Activated effector memory CD4-positive, alpha-beta T cell treated with anti-CD3 and anti-CD28 coated beads, Interleukin-2, amount 50 U/mL, for 16 hours (primary cell): ENCODE measurements at places on chromosomes 6 and 20.

GRCh38 chr6:154515826-154516225, 5.3 kb upstream of the CNKSR3 start:
- DNase-seq, result no peak

DNA sequence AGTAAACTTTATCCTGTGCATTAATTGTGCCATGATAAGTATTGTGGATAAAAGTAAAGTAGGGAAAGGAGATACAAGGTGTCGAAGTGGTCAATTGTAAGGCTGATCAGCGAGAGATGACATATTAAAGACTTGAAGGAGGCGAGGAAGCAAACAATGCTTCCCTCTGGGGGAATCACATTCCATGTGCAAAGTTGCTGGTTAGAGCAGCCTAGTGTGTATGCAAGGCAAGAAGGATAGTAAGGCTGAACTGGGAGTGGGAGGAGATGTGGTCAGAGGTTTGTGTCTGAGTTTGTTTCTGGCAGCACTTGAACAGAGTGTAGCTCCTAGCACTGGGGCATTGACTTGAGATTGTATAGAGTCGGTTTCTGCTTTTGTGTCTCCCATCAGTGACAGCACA, 122.9 kb downstream of the SLC35F1 start:
- DNase-seq, result no peak

DNA sequence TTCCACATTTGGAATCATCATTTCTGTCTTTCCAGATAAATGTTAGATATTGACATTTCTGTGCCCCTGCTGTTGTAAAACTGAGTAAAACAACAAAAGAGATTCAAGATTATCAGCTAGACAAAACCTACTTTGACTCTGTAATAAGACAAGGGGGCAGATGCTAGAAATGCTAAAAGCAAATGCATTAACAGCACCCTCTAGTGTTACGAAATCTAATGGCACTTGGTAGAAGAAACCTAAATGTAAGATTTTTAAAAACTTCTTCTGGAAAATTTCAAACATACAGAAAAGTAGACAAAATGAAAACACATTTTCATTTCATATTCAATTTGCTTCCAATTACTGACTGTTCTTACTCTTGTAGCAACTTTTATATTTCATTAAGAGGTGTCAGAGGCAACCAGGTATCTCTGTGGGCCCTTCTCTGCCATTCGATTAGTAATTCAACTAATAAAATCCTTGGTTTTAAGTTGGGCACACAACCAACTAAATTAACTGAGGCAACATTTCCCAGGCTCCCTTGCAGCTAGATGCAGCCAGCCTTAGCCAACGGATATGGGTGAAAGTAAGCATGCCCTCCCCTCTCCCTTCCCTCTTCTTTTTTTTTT, 45.0 kb downstream of the SLC23A2 start:
- no peak for DNase-seq

DNA sequence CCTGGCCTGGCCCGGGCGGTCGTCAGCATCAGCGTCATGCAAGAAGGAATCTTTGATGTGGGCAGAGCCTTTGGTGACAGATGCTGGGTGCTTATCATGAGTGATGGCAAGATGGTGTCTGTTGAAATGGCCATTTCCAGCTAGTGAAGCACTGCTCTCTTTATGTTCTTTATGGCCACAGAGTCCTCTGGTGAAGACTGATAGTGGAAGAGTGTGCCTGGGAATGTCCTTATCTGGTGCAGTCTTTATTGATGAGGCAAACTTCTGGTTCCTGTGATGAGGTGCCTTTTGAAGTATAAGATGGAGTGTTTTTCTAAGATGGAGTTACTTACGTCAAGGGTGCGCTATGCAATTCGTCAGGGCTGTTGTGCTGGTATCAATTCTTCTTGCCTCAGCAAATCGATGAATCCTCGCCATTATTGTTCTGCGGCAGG, 22.6 kb upstream of the CCR6 start:
- DNase-seq, result no peak
